ENCODE measurements at places on chromosomes 16 and 17.

GRCh38 chr17:49670641-49671040 lies 7.3 kb downstream of the SPOP start:
- DNase-seq = no peak

- no peak for DNase-seq
These were observed 201.6 kb upstream of the SOX9 start for GRCh38 chr17:71919186-71919585.

DNA sequence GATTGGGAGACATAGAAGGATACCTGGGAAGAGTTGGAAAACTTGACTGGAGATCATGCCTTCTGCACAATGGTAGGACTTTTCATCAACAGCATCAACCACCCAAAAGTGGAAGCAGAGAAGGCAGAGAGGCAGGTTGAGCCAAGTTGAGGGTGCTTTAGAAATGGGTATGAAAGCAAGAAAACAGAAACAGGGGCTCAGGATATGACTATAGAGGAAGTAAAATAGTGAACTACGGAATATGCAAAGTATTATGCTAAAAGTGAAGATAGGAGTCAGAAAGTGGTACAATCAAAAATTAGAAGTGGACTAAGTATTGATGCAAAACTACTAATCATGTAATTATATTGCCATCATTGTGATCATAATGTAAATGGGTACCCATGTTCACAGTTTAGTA lies 16.1 kb upstream of the ARHGAP44 start:
- no peak for DNase-seq

GRCh38 chr17:17698371-17698770 lies 17.1 kb downstream of the RAI1 start:
- DNase-seq = no peak

- DNase-seq = no peak
These were observed 172.6 kb downstream of the MAP2K4 start for GRCh38 chr17:12193144-12193735.

DNA sequence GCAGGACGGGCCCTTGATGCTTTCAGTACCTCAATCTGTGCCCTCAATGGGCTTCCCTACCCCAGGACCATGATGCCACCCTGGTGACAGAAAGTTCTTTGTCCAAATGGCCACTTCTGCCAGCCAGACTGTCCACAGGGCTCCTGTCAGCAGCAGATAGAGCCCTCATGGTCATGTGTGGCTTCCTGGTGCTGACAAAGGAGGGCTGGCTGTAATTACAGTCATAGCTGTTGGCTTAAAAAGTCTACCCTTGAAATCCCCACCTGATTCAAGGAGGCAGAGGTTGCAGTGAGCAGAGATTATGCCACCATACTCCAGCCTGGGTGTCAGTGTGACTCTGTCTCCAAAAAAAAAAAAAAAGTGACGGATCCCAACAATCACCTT lies 3.3 kb downstream of the TRPV2 start:
- no peak for DNase-seq

DNA sequence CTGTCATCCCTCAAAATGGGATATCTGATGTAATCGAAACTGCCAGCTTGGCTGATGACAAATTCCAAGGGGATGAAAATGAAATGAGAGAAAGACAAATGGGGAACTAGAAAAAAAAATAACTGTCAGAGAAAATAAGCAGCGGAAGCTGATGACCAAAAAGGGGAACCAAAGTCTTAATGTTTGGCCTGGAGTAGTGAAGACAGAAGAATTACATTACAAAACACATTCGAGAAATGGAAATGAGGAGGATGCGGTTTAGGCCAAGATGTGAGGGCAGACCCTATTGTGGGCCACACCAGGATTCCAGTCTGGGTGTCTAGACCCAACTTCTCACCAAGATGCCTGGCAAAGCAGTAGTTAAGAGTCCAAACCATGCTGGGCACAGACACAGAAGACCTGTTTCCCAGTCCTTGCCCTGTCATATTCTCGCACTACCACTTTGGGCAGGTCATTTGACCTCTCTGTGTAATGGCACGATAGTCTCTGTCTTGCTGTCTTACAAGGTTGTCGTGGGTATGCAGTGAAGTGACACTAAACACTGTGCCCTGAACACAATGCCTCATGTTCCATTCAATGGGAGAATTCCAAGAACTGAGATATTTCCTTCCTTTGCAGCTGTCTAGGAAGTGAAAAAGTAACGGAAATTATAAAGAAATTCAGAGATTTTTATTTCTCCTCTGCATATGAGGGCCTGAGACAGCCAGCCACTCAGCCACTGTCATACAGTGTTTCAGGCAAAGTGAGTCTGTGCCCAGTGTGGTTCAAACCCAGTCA lies 12.3 kb upstream of the CCL2 start:
- peak; percentile 32 for DNase-seq

DNA sequence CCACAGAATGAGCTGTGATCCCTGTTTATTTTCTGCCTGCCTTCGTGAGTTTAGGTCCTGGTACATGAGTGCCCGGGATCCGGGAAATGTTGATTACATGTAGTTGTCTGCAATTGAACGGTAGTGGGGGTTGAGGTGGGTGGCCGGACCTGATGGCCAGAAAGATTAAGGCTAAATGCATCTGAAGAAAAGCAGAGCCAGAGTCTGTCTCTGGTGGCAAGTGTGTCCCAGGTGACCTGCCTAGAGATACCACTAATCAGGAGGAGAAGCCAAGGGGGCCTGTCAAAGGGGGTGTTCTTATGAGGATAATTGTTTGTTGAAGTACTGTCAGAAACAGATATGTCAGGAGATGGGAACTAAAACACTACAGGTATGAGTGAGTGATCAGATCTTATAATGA lies 154.0 kb upstream of the ASIC2 start:
- DNase-seq = no peak

- no peak for DNase-seq
These were observed 43.5 kb downstream of the GPRC5B start for GRCh38 chr16:19841184-19841583.

GRCh38 chr16:13937411-13937810 lies 17.5 kb downstream of the ERCC4 start:
- no peak for DNase-seq

GRCh38 chr17:53719229-53719628 lies 103.5 kb upstream of the KIF2B start:
- DNase-seq = no peak

- DNase-seq = no peak
These were observed 741 bp upstream of the DEXI start for GRCh38 chr16:10943064-10943353.

DNA sequence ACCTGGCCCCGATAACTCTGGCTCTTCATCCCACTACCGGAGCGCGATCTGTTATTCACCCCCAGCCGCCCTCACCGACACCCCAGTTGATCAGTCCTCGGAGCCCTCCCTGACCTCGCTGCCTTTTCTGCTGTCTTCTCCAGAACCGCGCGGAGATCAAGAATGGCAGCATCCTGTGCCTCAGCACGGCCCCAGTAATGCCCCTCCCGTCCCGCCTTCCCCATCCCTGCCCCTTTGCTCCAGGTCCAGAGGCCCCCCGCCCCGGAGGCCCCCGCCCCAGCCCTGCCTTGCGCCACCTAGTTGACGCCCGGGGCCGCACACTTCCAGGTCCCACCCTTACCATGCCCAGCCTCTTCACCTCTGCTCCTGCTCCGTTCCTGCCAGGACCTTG lies 872 bp downstream of the ELMO3 start:
- no peak for DNase-seq

DNA sequence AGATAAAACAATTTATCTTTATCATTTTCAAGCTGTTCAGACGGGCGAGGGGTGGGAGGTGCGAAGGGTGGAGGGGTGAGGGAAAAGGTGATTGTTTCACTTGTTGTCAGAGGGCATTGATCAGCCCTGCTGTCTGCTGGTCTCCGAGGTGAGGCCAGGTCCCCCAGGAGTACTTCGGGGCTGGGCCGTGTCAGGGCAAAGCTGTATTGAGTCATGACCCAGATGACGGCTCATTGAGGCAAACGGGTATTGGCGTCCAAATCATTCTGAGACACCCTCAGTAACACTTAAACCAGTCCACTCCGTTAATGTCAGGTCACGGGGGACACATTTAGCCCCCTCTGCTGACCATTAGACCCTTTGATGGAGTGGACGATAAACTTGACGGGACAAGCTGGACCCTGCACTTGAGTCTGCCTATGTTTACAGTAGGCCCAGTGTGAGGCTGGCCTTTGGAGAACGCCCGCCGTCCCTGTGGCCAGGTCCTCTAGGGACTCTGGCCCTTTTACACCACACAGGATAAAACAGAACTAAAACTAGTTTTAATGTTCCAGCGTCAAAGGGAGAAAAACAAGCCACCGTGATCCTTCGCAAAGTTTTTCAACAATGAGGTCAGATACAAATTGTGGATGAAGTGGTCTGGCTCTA lies 502.2 kb upstream of the ZFHX3 start:
- no peak for DNase-seq

DNA sequence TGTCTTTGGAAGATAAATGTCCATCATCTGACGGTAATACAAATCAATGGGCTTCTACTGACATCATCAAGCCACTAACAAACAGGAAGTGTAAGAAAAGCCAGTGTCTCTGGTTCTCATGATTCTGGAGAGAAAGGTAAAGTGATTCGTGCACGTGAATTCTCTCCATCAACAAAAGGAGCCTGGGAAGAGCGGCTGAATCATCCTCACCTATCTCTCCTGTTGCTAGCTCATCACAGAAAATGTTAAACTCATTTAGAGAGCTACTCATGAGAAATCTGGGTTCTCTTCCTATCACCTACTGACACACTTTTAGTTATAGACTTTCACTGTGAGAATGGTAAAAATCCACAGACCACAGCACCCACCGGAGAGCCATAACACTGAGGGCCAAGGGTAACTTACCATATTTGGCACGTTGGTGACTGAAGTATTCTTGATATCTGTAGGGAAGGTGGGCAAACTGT lies 70.3 kb downstream of the CREBBP start:
- no peak for DNase-seq

GRCh38 chr16:89360760-89361435 lies 129.5 kb downstream of the ANKRD11 start:
- peak; percentile 73 for DNase-seq

GRCh38 chr16:84434800-84435199 lies 66.5 kb downstream of the ATP2C2 start:
- DNase-seq = no peak

DNA sequence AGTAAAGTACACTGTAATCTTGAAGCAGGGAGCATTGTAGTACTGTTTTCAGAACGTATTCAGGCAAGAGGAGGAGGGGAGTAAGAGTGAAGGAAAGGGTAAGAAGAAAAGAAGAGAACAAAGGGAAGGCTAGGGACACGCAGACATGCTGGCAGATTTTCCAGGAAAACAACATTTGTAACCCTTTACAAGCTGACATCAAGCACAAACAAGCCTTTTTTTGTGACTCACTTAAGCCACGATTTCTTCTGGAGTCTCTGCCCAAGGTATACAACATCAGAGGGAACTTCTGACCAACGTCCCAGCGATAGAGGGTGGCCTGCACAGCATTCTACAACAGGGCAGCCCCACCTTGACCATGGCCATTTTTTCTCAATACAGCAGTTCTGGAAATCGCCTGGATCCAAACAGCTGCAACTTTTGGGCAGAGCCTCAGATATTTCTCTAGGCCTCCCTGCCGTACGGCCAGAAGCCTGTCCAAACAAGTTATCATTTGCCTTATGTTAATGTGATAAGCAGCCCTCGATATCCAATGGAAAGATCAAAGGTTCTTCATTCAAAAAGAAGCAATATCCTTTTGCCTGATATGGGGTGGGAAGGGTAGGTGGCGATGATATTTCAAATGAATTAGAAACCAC lies 247.3 kb downstream of the ZFHX3 start:
- no peak for DNase-seq

GRCh38 chr17:79919164-79919585 lies 79.9 kb upstream of the CBX4 start:
- no peak for DNase-seq

DNA sequence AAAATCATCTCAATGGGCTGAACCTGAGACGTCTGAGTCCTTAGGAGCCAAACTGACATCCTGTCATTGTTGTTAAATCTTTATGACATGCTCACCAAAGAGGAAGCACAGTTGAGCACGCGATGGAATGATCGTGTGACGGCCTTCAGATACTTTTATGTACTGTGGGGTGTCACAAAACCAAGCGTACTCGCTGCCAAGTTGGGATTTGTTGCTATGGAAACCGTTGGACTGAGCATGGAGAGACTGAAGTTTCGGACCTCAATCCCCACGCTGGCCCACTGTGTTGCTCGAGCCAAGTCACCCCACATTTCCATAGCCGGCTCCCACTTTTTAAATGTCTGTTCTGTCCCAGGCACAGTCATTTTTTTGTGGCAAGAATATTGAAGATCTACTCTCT lies 222.8 kb upstream of the SDK2 start:
- DNase-seq = no peak
